Right ventricle myocardium superior (tissue), 1 donor: ENCODE measurements at places on chromosomes 3 and 15.

DNA sequence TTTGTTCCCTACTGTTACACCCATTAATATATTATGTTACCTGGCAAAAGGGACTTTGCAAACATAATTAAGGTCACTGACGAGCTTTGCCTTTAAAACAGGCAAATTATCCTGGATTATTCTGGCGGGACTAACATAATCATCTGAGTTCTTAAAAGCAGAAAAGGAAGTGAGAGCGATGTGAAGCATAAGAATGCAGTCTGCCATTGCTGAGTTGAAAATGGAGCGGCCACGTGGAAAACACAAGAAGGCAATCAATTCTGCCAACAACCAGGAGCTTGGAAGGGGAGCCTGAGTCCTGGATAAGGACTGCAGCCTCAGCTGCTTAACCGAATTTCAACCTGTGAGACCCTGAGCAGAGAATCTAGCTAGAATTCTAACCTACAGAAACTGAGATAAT lies 328.2 kb upstream of the WNT5A start:
- DNase-seq, result no peak

GRCh38 chr15:99467853-99468464 lies 97.8 kb upstream of the MEF2A start:
- DNase-seq, result no peak

DNA sequence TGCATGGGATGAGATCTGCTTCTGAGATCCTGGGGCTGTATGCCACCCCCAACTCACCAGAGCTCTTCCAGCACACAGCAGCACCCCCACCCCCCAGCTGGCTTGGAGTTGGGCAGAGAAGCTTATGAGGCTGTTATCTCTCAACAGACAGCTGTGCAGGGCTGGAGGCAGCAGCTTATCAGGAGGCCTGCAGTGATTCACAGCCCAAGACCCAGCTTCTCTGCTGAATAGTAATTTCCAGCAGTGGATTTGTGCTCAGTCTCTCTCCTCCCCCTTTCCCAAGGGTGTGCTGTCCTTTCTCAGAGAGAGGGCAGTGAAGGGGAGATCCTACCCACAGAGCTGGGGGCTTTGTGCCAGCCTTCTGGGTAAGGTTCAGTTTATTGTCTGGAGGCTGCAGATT lies 2.1 kb downstream of the RPP25 start:
- DNase-seq, result peak; percentile 50

GRCh38 chr3:134201201-134202130 lies 49.2 kb downstream of the RYK start:
- DNase-seq, result no peak
